Stimulated activated naive CD4-positive, alpha-beta T cell (primary cell): ENCODE measurements at places on chromosomes 12 and 14.

DNA sequence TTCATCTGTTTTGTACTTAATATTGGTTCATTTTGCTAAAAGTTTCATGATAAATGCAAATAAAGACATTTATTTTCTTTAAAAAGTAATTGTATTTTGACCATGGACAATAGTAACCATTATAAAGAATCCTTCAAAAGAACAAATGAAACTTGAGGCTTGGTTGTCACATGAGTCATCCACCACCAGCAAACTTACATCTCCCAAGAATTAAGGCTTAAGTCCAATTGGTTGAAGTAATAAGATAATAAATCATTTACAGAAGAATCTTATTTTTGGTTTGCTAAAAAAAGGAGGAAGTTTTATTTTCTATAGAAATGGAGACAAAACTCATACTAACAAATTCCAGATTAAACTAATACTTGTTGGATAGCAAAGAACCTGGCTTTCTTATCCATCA is 84.8 kb upstream of the KITLG start:
- no peak for DNase-seq

DNA sequence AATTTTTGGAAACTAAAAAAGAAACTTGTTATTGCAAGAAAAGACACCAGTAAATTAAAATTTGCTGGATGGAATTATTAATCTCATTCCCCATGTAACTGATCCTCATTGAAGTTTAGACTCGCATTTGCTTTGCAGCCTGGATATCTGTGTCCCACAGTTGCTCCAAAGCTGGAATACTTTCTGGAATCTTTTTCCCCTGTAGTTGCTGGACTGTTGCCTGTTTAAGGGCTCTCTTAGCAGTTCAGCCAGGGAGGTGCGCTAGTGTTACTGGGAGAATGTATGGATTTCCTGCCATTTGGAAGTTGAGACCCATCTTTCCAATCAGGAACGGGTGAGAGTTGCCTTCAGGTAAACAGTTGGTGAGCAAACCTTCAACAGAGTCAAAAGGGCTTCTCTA is 20.3 kb downstream of the BCL2L14 start:
- no peak for DNase-seq

DNA sequence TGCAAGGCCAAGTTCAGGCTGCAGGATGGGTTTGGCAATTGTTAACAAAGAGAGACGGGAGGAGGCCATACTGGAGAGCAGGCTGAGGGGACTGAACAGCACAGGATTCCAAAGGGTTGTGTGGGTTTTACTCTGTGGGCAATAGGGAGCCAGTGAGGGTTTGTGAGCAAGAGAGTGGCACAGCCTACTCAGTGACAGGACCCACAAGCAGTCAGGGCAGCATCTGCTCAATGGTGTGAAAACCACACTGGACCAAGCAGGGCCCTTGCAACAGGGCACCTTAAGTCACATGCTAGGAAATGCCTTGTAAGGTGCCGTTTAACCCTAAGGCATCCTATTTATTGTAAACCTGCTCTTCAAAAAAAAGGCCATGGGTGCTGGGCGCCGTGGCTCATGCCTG is 22.0 kb downstream of the SYNE3 start:
- DNase-seq: no peak

DNA sequence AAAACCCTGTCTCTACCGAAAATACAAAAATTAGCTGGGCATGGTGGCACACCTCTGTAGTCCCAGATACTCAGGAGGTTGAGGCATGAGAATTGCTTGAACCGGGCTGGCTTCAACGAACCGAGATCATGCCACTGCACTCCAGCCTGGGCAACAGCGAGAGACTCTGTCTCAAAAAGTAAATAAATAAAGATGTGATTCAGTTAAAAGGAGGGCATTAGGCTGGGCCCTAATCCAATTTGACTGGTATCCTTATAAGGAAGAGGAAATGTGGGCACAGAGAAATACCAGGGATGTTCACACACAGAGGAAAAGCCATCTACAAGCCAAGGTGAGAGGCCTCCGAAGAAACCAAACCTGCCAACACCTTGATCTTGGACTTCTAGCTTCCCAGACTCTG is 10.1 kb upstream of the DCAF4 start:
- DNase-seq: no peak

GRCh38 chr12:89194683-89195082 is 157.6 kb downstream of the DUSP6 start:
- no peak for DNase-seq

GRCh38 chr12:101038289-101038871 is 171.7 kb downstream of the SLC5A8 start:
- DNase-seq: no peak

GRCh38 chr14:30180219-30180618 is 252.6 kb upstream of the PRKD1 start:
- no peak for DNase-seq

DNA sequence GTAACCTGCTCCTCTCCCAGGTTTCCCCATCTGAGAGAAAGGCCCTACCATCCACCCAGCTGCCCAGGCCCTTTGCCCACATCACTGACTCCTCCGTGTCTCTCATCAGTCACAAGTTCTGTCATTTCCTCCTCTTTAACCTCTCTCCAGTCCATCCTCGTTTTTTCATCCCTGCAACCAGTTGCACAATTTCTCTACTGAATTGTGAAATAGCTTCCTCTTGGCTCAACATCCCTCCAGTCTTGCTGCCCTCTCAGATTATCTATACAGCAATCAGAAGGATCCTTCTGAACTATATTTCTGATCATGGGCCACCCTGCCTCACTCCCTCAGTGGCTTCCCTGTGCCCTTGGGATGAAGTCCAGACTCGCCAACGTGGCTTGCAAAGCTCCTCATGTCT is 6.8 kb downstream of the FAM161B start:
- DNase-seq: no peak

- no peak for DNase-seq
Measured at GRCh38 chr12:52395761-52396434, 10.2 kb downstream of the KRT82 start.
